Muscle of leg (tissue), 16 donors: ENCODE measurements at places on chromosomes 5 and 9. TPM values are rescaled to one million over a fixed set of nuclear protein-coding genes. Genes with fewer than 3 reads are reported as not detected.

Gene ARID3C
- total RNA-seq = 0.09 TPM

Gene FLT4
- total RNA-seq = 6.6 TPM

Gene TNFAIP8
- 12.7 TPM for total RNA-seq

Gene SHOC1
- not detected for total RNA-seq

Gene UBAC1
- total RNA-seq = 51.8 TPM

Gene ZFP2
- 2.9 TPM for total RNA-seq

Gene ZNF300
- total RNA-seq = 11.0 TPM

Gene COL5A1
- total RNA-seq = 330 TPM

Gene NRG2
- total RNA-seq = 2.0 TPM

Gene SPATA31C1
- 0.04 TPM for total RNA-seq

Gene LCN12
- total RNA-seq = 0.44 TPM

Gene TMEM252
- 0.09 TPM for total RNA-seq

Gene TIMD4
- total RNA-seq = 1.9 TPM

DNA sequence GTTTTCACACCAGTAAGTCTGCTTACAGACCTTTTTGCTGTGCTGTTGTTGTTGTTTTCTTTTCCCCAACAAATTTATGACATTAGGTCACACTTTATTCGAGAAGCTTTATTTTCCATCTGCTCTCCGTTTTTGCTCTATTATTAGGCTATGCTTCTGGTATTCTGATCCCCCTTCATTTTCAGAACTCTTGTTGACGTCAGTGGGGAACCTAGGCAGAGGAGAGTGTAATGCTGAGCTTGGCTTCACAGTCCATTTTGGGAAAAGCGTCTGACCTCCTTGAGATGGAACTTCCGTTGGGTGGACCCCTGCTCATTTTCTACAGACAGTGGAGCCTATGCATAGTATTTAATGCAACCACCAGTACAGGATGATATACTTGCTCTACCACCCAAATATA, 387.9 kb upstream of the MEF2C start:
- peak; percentile 53 for DNase-seq

DNA sequence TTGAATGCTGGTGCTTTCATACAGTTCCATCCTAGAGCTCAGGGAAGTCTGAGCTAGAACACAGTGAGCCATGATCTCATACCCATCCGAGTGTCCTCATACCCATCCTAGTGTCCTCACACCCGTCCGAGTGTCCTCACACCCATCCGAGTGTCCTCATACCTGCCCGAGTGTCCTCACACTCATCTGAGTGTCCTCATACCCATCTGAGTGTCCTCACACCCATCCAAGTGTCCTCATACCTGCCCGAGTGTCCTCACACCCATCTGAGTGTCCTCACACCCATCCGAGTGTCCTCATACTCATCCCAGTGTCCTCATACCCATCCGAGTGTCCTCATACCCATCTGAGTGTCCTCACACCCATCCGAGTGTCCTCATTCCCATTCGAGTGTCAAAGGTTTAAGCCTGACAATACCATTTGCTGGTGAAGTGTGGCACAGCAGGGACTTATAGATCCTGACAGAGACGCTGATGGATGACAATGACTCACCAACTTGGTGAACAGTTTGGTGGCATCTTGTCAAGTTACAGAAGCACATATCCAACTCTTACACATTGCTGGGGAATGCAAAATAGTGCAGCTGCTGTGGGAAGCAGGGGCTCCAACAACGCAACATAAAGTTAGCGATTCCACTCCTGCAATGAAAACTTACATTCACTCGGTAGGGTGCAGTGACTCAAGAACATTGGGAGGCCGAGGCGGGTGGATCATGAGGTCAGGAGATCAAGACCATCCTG, 77.0 kb upstream of the COL5A1 start:
- DNase-seq = peak; percentile 68

DNA sequence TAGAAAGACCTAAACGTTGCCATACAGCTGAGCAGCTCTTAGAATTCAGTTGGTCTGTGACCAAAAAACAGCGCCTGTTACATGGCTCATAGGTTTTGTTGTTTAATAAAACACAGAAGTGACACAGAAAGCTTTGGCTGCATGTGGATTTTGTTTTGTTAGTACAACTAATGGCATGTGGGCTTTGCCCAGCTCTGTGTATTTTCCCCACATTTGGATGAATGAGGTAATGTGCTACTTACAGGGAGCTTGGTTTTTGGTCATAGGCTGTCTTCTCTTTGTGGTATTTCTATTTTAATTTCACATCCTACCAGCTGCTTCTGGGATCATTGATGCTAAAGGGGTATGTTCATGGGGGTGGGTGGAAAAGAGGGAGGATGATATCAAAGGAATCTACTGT, 37.0 kb upstream of the POU4F3 start:
- DNase-seq = no peak

- no peak for DNase-seq
Measured at GRCh38 chr5:150120617-150121447, 34.5 kb upstream of the CSF1R start.

- no peak for DNase-seq
Measured at GRCh38 chr5:119263639-119264038, 92.2 kb upstream of the TNFAIP8 start.

GRCh38 chr5:10562201-10563109, 1.4 kb upstream of the ANKRD33B start:
- DNase-seq = no peak

- DNase-seq = no peak
Measured at GRCh38 chr9:34907044-34907443, 51.0 kb upstream of the PHF24 start.

GRCh38 chr9:97293207-97293721, 14.2 kb upstream of the CCDC180 start:
- DNase-seq = peak; percentile 95

DNA sequence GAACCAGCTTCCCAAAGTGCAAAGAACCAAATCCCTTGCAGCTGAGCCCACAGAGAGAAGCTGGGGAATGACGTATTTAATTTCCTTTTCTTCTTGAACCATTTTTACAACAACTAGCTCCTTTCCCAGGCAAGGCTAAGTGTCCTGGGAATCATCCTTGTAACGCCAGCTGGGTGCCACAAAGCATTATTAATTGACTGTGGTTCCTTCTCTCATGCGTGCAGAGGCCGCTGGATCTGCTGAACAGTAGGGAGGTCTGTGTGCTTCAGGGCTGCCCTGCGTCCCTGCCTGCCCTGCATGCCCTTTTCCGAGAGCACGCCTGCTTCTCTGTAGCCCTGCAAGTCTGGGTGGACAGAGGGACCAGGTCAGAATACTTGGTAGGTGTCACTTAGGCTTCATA, 124.1 kb upstream of the OTULINL start:
- no peak for DNase-seq

GRCh38 chr5:6365977-6366590, 12.3 kb downstream of the MED10 start:
- DNase-seq = no peak

DNA sequence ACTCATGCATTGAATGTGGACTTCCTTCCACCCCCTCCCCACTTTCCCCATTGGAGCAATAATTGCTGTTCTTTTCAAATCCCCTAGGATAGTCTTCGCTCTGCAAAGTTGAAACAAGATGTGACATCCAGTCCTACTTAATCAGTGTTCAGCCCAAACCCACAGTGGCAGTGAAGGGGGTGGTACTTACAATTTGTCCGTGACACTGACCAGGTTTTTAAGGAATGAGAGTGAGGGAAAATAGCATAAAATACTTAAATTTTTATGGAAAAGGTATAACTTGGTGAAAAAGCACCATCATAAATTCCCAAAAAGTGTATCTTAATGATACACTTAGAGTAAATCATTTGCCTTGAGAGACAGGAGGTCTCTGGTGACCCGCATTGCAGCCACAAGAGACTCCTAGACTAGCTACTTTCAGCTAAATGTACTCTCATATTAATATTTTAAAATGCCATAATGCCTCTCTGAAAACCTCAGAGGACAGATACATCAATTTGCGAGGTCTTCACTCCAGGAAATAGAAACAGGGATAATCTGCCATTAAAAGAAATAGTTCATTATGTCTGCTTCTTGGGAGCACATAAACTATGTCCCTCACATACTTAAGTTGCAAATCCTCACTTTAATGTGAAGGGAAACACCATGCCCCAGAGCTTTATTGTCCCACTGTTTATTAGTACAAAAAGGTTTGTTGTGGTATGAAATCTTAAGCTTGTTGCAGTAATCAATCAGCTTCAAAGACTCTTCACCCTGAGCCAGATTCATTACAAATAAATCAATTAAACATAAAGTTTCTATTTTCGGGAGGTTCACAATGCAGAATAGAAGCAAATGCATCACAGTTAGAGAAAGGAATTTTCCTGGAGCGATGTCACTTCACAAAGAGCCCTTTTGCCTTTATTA, 343.6 kb upstream of the ISL1 start:
- no peak for DNase-seq

- DNase-seq = peak; percentile 66
Measured at GRCh38 chr9:137070906-137071275, 534 bp upstream of the SAPCD2 start.

- no peak for DNase-seq
Measured at GRCh38 chr5:24391816-24392215, 253.0 kb downstream of the CDH10 start.

DNA sequence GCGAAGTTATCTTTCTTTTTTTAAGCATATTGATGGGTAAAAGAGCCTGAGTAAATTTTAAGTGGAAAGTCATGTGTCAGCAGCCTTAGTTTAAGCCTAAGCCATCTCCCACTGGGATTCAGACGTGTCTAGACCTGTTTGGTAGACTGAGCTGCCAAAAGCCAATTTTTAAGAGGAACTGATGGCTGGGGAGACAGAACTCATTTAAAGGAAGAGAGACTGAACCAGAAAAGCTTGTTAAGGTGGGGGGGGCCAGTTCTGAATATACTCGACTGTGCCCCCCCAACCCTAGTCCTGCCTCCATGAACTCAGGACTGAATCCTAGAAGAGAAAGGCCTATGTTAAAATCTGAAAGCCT, 58.3 kb upstream of the PLPP1 start:
- DNase-seq = peak; percentile 58

GRCh38 chr5:133385346-133385745, 227.0 kb downstream of the FSTL4 start:
- no peak for DNase-seq

DNA sequence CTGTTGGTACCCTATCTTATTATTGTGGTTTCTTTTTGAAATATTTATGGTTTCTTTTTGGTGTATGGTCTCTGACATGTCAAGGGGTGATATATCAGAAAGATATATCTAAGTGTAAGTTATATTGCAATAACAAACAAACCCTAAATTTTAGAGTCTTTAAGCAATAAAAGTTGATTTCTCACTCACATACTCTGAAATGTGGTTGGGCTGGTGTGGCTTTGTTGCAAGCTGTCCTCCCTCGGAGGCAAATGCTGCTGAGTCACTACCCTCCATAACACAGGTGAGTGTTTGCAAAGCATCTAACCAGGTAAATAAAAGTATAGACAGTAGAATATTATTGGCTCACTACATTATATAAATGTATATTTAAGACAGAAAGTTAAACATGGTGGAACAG, 253.2 kb downstream of the CDH18 start:
- no peak for DNase-seq

GRCh38 chr9:127883959-127884358, 6.5 kb upstream of the AK1 start:
- no peak for DNase-seq

DNA sequence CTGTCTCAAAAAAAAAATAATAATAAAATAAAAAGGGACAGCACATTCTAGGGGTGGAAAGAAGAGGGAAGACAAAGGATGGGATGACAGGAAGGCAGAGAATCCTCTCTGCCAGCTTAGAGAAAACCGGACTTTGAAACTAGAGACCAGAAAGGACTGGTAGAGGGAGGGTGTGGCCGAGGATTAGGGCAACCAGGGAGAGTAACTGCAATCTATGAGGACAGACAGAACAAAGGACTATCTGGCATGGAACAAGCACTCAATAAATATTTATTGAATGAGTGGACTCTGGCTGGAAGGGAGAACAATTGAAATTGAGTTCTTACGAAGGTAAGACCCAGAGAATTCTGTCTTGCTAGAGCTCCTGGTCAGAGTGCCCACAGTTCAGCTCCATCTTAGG, 2.4 kb downstream of the GBA2 start:
- no peak for DNase-seq

GRCh38 chr9:77589046-77589795, 58.9 kb downstream of the GNA14 start:
- no peak for DNase-seq

- DNase-seq = peak; percentile 63
Measured at GRCh38 chr5:66958980-66959641, 237.5 kb downstream of the CD180 start.

- no peak for DNase-seq
Measured at GRCh38 chr5:167766957-167767356, 524.5 kb upstream of the WWC1 start.

GRCh38 chr9:98583417-98583816, 125.3 kb downstream of the GABBR2 start:
- DNase-seq = no peak

DNA sequence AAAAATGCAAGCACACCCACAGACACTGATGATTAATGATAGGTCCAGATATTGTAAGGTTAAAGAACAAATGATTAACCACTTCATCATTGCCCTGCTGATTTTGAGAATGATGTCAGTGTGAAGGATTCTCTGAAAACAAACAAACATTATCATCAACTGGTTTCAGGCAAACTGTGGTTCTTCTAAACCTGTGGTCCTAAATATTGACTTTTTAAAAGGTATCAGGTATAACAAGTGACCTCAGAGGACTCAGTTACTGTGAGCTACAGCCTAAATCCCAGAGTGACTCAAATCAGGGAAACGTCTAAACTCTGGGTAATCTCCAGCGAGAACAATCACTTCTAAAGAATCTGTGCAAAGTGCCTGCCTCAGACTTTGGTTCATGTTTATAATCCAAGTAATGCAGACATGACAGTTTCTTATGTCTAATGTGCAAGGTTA, 172.3 kb upstream of the CDH6 start:
- no peak for DNase-seq

DNA sequence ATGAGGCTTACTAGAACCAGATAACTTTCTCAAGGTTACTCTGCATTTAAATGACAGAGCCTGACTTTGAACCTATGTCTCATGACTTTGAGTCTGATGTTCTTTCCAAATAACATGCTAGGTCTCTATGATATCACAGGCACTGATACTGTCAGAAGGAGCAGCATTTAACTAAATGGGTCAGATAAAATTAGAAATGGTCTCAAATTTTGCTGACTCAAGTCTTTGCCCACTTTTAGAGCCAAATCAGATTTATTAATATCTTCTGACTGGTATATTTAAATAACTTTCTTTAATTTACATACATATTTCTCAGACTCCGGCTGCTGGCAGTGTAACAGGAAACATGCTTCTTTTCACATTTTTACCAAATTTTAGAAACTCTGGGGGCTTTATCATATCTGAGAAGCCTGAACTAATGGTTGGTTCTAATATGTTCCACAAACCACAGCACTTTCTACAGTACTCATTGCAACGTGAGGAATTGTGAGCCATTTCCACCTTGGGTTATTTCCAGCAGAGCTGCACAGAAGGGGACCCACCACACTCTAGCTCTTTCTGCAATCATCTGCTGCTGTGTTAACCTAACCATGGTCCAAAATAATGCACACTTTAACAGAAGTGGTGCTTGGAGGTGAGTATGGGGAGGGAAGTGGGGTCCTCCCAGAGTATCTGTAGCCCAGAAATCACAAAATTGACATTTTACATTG, 79.2 kb downstream of the KCTD16 start:
- DNase-seq = no peak
